ENCODE measurements at places on chromosomes 6 and 20.

- DNase-seq = no peak
Observed at GRCh38 chr6:90412538-90413369, 116.1 kb upstream of the BACH2 start.

GRCh38 chr20:32294071-32294470 lies 16.6 kb downstream of the KIF3B start:
- no peak for DNase-seq

DNA sequence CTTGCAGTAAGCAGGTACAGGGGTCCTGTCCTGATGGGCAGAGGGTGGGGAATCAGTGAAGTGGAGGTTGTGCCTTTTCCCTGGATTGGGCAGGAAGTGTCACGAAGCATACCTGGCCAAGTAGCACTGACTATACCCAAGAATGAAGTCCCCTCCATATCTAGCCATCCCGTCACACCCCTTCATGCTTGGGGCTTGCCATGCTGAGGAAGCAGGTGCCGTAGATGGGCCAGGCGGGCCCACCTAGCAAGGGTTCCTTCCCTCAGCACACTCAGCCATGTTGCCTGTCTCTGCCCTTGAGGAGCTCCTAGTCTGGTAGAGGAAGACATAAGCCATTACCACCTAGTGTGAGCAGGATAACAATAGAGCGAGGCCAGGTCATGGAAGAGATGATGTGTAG lies 33.5 kb downstream of the EIF2S2 start:
- DNase-seq = no peak

- DNase-seq = no peak
Observed at GRCh38 chr6:96460052-96460700, 61.4 kb upstream of the UFL1 start.

- DNase-seq = no peak
Observed at GRCh38 chr6:148934539-148934938, 187.7 kb downstream of the UST start.

DNA sequence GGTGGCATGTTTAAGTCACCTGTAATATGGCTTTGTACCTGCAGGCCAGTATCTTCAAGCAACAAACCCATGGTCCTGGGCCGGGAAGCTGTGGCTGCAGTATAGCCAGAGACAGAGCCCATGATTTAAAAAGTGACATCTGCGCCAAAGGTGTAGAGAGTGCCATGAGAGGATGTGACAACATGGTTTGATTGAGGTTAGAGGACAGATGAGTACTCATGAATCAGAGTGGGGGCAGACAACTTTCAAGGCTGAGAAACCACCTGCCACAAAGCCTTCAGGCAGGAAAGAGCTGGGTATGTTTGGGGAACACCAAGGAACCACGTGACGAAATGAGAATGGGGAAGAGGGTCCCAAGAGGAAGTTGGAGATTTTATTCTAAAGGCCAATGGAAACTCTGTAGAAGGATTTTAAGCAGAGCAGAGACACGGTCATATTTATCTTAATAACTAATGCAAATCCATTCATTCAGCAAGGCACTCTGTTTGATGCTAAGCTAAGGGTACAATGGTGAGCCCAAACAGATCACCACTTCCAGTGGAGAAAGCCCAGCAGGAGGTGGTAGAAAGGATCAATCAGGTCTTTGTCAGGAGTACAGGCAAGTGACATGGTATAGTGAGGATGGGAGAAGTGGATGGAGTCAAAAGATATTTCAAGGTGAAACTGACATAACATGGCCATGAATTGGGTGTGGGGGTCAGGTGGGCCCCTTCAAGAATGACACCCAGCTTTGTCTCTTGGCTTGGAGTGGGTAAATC lies 3.4 kb upstream of the MICAL1 start:
- DNase-seq = no peak

- no peak for DNase-seq
Observed at GRCh38 chr6:146870760-146871159, 272.0 kb downstream of the ADGB start.

GRCh38 chr6:16602035-16602434 lies 159.2 kb downstream of the ATXN1 start:
- DNase-seq = no peak

DNA sequence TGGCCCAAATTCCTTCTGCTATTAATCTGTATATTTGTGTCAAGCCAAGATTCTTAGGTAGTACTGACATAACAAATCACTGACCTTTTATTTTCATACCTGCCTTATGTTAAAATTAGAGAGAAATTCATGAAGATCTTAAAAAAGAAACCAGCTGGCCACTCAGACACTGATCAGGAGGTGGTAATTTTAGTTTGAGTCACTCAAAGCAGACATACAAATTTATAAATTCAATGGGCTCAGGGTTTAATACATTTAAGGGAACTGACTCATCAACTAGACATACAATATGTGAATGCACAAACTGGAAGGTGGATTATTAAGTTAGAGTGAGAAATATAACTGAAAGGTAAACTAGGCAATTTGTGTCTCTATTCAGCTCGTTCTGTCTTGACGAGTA lies 711.9 kb upstream of the EYS start:
- no peak for DNase-seq

GRCh38 chr20:9660236-9660868 lies 146.0 kb downstream of the LAMP5 start:
- no peak for DNase-seq

GRCh38 chr6:121614115-121614514 lies 178.7 kb downstream of the GJA1 start:
- DNase-seq = no peak

DNA sequence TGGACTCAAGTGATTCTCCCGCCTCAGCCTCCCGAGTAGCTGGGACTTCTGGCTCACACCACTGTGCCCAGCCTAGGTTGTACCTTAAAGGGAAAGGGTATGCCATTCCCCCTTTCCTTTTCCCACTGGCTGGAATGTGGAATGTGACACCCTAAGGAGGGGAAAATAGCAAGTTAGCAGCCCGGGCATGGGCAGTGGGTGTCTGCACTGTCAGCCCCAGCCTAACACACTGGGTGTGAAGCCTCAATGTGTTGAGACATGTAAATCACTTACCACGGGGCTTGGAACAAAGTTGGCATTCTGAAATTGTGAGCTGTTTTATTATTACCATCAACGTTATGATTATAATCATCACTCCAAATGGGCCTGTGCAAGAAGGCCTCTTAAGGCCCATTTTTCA lies 80.8 kb upstream of the PTPN1 start:
- DNase-seq = no peak

DNA sequence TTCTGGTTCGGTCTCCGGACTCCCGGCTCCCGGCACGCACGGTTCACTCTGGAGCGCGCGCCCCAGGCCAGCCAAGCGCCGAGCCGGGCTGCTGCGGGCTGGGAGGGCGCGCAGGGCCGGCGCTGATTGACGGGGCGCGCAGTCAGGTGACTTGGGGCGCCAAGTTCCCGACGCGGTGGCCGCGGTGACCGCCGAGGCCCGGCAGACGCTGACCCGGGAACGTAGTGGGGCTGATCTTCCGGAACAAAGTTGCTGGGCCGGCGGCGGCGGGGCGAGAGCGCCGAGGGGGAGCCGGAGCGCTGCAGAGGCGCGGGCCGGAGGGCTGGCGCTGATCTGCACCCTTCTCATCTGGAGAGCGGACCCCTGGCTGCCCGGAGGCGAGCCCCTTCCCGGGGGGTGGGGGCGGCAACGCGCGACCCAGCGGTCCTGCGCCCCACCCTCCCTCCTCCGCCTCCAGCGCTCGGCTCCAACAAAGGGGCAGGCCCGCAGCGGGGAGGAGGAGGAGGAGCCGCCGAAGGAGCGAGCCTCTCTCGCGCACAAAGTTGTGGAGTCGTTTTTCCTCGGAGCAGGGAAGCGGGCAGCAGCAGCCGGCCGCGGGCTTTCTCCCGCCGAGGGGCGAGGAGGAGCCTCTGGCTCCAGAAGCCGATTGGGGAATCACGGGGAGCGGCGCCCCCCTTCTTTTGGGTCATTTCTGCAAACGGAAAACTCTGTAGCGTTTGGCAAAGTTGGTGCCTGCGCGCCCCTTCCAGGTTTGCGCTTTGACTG lies at the start of gene UTRN:
UTRN (plus strand) TSS at position 553 of the 765 bp plus-strand sequence. CDS start 6,494 bp downstream, outside the sequence.
- DNase-seq = peak; percentile 21

DNA sequence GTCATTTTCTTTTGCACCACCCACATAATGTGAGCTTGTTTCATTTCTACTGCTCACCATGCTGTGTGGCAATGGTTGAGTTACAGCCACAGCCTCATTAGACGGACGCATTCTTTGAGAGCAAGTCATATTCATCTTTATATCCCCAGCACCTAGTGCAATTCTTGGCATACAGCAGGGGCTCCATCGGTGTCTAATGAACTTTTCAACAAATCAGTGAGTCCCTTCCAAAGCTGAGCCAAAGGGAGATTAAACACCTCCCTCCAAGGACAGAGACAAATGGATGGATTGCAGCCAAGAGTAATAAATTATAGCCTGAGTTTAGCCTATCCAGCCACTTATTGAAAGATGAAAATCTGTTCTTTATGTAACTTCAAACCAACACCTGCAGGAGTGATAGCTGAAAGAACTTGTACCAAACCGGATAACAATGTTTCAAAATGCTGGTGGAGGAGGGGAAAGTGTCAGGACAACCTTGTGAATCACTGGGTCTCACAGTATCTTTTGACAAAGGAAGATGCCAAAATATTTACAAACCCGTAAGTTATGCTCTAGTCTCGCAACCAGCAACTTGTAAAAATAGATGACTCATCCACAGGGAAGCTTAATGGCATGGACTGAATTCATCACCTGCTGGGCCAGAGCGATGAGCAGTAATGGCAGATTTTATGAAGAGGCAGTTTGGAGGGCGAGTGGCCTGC lies 139.0 kb downstream of the PXDC1 start:
- no peak for DNase-seq

DNA sequence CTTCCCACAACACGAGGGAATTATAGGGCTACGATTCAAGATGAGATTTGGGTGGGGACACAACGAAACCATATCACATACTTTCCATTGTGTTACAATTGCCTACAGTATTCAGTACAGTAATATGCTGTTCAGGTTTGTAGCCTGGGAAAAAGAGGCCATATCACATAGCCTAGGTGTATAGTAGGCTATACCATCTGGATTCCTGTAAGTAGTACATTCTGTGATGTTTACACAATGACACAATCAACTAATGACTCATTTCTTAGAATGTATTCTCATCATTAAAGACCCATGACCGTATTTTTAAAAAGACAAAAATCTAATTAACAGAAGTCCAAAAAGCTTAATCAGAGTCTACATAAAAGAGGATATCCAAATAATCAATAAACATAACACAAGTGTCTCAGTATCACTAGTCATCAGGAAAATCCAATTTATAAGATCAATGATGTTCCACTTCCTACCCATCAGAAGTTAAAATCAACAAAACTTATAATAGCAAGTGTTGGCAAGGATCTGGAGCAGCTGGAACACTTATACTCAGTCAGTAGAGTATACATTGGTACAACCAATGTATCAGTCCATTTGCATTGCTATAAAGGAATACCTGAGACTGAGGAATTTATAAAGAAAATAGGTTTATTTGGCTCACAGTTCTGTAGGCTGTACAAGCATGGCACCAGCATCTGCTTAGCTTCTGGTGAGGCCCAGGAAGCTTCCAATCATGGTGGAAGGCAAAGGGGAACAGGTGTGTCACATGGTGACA lies 215.9 kb downstream of the CLVS2 start:
- no peak for DNase-seq

DNA sequence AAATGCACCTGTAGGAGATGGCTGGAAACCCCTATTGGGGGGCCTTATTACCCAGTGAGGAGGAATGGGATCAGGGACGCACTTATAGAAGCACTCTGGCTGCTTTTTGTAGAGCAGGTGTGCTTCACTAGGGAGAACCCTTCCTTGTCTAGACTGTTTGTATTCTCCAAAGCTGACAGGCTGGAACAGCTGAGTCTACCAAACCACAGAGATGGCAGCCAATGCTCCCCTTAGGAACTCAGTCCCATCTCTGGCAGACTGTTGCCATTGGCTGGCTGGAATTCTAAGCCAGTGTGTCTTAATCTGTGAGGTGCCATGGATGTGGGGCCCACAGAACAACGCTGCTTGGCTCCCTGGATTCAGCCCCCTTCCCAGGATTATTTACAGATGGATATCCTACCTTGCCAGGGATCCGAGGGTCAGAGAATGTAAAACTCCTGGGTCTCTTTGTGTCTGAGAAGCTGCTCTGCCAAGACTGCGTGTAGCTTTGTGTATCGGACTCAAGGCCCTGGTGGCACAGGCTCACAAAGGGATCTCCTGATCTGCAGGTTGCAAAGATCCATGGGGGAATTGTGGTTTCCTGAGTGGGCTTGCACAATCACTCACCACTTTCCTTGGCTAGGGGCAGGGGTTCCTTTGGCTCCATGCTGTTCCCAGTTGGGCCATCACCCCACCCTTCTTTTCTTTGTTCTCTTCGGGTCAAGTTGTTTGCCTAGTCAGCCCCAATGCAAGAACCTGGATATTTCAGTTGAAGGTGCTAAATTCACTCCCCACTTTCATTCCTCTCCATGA lies 26.1 kb downstream of the C6orf52 start:
- DNase-seq = no peak

- no peak for DNase-seq
Observed at GRCh38 chr20:6269168-6269873, 146.5 kb upstream of the FERMT1 start.

- no peak for DNase-seq
Observed at GRCh38 chr6:16205377-16206144, 32.8 kb upstream of the GMPR start.

DNA sequence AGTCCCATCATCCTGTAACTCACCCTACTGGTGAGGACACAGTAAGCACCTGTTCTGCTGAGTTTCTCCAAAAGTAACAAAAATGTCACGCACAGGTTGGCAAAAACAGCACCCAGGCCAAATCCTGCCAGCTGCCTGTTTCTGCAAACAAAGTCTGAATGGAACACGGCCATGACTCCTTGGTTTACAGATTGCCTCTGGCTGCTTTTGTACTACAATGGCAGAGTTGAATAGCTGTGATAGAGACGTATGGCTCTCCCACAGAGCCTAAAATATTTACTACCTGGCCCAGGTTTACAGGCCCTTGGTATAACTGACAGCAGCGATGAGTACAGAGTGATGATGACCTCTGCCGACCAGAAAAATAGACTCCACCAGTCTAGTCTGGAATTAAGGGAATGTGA lies 52.6 kb downstream of the CNKSR3 start:
- no peak for DNase-seq

- no peak for DNase-seq
Observed at GRCh38 chr6:29509711-29510110, 22.0 kb upstream of the MAS1L start.

- DNase-seq = no peak
Observed at GRCh38 chr6:119917186-119917585, 567.6 kb upstream of the MAN1A1 start.

DNA sequence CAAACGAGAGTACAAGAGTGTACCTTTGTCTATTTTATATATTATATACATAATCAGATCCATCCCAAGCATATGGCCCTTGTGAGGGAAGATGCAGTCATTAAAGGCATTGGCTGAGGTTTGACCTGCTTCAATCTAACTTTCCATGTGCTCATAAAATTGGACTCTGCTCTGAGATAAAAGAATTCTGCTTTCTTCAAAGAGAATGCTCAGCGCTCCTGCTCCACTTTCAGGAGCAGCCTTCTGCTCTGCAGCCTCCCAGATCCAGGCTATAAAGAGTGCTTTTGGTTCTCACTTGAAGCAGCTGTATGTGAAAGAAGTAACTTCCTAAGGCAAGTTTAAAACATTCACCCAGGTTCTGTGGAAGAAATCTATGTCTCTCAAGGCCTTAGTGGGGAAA lies 45.3 kb downstream of the CD83 start:
- no peak for DNase-seq
